ENCODE measurements at places on chromosomes 11 and 22.

DNA sequence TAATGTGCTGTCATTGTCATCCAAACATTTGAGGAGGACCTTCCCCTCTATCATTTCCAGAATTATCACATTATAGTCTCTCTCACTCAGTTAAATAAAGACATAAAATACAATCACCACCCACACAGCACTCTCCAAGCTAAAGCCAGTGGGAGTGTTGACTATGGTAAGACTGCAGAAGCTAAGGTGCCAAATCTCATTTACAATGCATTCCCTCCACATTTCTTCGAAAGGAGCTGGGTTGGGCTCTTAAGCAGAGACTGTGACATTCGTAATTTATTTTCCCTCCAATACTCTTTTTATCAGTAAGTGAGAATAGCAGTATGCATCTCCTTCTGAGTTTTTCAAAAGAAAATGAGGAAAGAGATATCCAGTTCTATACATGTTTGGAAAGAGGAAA is 74.2 kb downstream of the NOX4 start:
- no peak for DNase-seq

- no peak for DNase-seq
Observed at GRCh38 chr11:121575963-121576290, 123.2 kb upstream of the SORL1-AS1 start.

DNA sequence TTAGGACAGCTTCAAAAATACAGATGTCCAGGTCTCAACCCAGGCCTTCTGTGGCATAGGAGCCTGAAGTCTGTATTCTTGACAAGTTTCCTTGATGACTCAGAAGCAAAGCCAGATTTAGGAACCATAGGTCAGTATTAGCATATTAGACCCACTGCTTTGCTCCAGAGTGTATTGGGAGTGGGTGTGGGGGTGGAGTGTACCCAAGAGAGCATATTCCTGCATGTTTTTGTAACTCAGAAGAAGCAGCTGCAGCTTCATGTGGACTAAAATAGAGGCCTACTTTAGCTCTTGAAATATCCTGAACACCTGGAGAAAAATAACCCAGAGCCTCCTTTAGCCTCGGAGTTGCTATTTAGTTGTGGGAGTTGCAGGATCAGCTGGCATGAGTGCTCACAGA is 106.7 kb downstream of the CCDC81 start:
- DNase-seq: no peak

DNA sequence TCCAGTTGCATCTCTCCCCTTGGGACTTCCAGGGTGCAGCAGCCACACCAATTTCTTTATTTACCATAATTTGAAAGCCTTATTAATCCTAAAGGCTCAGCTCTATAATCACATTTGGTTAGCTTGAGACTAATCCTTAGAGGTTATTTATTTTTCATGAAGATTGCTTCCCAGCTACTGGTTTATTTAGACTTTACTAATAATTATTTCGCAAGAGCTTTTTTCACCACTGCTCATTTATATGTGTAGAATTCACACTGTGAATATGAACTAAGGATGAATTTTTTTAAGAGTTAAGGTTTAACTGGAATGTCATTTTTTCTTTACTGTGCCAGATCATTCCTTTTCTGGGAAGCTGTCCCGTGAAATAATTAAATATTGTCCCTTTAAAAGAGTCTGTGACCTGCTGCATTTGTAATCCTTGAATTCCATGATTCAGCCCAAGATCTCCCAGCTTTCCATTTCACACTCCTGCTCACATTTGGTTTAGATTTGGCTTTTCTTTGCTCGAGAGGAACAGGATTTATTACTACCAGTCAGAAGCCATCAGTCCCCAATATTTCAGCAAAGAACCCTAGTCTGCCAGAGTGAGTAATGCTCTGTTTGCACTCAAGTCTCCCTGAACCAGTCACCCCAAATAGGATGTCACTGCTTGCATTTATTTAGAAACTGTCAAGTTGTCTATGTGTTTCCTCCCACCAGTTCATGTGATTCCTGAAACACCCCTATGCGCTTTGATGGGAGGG is 4.4 kb upstream of the CD44 start:
- no peak for DNase-seq

DNA sequence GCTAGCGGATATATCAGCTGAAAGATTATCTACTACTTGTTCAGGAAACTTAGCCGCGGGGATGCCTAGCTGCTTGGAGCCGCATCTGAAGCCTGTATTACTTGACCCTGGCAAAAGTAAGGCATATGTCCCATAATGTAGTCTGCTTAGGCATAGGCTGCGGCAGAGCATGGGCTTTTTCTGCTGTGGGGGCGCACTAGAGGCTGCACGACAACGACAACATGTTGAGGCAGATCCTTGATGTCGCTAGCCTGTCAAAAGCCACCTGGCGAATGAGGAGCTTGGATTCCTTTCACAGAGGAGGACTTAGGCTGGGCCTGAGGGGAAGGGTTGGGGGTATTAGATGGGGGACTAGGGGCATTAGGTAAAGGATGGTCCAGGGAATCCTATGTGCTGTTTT is 1.1 kb upstream of the OR52N2 start:
- no peak for DNase-seq

DNA sequence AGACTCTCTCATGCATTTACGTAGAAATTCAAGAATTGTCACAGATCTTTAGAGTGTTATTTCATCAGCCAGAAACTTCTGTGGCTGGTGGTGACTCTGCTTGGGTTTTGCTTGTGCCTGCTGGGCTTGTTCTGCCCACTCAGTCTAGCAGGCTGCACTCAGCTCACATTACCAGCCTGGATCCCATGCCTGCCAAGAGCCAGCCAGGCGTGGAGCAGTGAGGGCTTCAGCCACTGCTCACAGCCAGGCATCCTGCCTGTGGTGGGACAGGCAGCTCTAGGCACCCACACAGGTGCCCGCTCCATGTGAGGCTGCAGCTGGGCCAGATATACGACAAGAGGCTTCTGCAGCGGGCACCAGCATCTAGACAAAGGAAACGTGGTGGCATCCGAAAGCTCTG is 1213.3 kb upstream of the RAG2 start:
- DNase-seq: no peak

- no peak for DNase-seq
Observed at GRCh38 chr11:91104237-91104636, 881.4 kb upstream of the CHORDC1 start.

DNA sequence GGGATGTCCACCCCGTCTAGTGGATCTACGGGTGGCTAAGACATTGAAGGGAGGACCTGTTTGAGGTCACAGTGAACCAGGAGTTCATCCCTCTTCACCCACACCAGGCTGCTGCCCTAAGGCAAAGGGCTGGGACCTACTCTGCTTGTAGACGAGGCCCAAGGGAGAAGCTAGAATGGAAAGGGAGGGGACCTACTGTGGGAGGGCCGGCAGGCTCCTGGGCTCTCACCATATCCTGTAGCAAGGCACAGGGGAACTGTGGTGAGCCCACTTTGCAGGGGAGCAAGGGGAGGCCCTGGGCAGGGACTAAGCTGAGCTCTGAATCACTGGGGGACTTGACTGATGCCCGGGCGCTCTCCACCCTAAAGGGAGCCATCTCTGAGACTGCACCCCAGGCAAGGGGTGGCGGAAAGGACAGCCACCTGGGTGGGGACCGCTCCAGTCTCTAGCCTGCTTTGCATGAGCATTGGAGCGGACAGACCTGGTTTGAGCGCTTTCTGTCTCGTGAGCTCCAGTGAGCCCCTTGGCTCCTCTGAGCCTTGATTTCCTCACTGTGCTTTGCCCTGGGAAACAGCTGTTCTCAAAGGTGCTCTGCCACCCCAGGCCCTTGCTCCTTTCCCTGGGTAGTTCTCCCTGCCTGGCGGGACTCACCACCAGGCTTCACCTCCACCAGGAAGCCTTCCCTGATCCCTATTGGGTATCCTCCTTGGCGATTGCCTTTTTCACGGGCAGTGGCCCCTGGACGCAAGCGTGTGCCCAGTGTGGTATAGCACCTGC is 24.2 kb downstream of the PARVG start:
- no peak for DNase-seq

GRCh38 chr11:63614136-63614671 is at the start of gene PLAAT3:
Gene PLAAT3, minus strand, starts transcription at chr11:63614433. Its CDS starts 419 bp downstream, at chr11:63614014.
- DNase-seq: peak; percentile 67

DNA sequence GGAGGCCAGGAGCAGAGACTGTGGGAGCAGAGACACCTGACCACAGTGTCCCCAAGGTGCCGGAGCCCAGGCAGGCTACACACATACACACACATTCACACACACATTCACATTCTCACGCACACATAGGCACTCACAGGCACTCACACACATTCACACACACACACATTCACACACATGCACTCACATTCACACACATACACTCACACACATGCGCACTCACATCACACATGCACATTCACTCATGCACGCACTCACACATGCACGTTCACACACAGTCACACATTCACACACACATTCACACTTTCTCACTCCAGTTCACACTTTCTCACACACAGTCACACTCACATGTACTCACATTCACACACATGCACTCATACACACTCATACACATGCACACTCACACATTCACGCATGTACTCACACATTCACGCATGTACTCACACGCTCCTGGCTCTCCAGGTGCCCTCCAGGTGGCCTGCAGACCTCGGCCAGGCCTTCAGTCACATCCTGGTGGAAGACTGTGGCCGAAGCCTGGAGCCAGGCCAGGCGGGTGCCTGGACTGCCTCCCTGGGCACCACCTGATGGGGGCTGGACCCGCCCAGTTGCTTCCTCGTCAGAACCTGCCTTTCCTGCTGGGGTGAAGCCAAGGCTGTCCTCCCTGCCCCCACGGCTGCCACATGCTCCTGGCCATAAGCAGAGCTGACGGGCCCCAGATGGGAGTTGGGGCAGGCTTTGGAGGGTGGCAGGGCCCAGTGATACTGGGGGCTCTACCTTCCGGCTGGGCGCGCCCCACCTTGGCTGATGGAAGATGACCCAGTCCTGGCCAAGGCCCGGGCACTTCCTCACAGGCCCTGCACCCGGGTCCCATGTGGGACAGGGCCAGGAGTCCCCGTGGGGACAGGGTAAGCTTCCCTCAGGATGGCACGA is 89.5 kb downstream of the WNT7B start:
- no peak for DNase-seq

DNA sequence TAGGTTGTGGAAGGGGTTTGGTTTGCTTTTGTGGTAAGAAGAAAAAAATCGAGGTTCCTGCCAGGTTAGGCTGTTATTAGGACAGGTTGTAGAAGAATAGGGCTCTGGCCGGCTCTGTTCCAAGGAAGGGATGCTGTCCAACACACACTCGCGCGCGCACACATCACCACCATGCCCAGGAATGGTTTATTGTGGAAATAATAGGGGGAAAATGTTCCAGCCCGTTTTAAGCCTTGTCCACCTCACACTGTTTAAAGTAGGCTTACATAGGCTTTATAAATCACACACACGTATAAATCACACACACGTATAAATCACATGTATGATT is 1.2 kb upstream of the ARHGAP20 start:
- no peak for DNase-seq

DNA sequence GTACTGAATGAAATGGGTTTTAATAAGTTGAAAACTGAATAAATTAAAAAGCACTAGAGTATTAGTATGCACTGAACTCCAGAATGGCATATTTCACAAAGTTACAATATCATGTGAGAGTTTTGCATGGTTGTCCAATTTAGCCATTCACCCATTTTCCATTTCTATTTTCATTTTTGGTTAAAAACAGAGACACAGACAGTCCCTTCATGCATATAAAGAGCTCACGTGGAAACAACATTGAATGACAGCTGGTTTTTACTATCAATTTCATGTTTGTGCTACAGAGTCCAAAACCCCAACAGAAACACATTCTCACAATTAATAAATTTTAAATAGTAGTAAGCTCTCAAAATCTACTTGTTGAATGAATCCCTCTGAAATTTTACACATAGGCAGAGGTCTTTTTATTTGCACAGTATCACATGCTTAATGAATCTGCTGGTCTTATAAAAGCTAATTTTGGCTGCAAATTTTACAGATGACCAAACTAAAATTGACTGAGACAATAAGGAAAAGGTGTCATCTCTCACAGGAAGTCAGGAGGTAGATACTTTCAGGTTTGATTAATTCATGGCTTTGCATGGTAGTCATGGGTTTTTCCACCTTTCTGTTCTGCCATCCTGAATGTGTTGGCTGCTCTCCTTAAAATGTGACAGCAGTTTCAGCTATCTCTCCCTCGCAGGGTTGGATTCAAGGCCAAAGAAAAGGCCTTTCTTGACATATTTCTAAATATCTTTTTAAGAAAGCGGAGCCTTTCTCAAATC is 20.6 kb upstream of the DDI1 start:
- no peak for DNase-seq

DNA sequence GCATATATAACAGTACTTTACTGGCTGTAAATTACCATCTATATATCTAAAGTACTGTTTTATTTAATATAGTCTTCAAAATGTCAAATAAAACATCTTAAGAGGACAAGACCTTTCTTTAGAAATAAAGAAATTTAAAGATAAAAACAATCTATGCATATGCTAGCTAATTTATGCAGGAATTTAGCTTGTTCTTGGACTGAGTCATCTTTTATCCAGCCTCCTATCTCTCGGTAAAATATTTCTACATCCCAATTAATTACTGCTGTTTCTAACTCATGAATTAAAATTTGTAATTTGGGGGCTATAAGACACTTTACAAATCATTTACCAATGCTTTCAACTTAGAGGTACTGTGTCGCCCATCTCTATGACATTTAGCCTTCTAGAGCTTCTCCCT is 72.8 kb upstream of the DDI1 start:
- no peak for DNase-seq

DNA sequence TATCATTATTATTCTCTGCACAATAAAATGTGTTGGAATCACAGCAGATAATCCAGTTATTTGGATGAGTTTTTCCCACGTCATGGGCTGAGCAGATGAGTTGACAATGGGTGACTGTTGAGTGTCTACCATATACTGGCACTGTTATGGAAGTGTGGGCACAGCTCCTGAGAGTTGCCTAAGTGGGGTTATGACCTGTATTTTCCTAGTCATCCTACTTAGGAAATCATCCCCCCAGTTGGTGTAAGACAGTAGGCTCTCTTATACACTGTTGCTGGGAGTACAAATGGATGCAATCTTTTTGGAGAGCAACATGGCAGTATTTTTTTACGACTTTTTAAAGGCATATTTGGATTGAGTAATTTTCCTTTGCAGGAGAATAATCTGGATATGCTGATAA is 66.4 kb downstream of the TRAF6 start:
- no peak for DNase-seq

DNA sequence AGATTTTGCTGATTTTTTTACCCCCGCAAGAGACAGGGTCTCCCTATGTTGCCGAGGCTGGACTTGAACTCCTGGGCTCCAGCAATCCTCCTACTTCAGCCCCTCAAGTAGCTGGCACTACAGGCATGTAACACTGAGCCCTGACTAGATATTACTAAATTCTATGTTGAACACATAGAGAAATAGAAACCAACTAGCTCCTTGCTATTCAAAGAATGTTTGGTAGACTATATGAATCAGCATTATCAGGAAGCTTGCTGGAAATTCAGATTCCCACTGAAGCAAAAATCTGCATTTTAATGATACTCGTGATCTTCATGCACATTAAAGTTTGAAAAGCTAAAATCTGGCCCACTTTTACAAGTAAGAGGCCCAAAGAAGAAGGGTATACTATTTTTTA is 11.9 kb downstream of the TMEM41B start:
- DNase-seq: no peak

GRCh38 chr11:132610216-132610615 is 922.1 kb downstream of the OPCML start:
- DNase-seq: no peak
